ENCODE measurements at places on chromosomes 2 and 18.
A peak's percentile ranks its signal among the peaks of the same experiment; 100 is the strongest.

DNA sequence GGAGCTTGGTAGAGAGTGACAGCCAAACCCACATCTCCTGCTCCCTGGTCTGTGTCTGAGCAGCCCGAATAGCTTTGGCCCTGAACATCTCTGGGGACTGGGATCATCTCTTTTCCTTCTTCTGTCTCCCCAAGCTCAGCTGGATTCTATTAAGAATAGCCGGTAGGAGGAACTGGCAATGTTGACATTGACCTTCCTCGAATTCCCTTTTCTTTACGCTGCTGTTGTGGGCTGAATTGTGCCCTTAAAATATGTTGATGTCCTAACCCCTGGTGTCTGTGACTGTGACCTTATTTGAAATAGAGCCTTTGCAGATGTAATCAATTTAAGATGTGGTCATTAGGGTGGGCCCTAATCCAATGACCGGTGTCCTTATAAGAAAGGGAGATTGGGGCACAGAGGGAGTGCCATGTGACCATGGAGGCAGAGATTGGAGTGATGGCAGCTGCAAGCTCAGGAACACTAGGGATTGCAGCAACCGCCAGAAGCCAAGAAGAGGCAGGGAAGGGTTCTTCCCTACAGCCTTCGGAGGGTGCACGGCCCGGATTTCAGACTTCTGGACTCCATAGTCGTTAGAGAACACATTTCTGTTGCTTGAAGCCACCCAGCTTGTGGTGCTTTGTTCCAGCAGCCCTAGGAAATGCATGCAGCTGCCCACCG, 5.8 kb upstream of the SFTPB start:
- no peak for DNase-seq

DNA sequence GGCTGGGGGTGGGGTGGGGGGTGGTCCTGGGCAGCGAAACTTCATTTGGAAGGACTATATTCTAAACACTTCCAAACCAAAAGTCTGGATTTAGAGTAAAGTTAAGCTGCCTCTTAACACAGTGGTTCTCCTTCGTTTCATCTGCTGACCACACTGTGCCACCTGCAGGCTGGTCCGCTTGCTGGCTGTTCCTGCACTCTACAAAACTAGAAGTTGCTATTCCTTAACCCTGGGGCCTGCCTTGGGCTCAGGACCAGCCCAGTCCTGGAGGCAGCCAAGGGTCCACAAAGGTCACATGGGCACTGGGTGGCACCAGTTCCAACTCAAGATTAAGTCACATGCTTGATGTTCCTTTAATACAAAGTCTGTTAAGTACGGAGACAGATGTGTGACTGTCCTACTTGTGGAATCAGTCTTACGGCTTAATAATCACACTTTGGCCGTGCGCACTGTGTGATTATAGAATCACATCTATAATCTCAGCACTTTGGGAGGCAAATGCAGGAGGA, 195.4 kb downstream of the FAM210A start:
- DNase-seq: peak; percentile 6

DNA sequence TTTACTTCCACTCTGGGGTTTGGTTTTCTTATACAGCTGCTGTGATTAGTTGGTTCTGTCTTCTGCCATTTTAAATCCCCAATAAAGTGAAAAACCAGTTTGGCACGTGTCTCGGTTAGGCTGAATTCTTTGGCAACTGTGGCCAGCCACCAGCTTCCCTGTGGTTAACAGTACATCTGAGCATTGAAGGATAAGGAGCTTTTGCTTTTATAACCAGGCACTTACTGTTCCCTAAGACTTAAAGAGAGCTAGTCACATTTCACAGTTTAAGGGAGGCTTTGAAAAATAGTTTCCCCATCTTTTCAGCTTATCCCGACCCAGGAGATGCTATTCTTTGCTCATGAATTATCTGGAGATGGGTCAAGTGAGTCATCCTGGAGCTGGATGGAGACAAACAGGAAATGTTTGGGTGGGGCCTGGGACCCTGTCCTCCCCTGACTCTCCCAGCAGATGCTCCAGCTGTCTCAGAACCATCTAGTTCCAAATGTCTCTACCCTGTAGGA, 57.3 kb upstream of the EML6 start:
- no peak for DNase-seq

DNA sequence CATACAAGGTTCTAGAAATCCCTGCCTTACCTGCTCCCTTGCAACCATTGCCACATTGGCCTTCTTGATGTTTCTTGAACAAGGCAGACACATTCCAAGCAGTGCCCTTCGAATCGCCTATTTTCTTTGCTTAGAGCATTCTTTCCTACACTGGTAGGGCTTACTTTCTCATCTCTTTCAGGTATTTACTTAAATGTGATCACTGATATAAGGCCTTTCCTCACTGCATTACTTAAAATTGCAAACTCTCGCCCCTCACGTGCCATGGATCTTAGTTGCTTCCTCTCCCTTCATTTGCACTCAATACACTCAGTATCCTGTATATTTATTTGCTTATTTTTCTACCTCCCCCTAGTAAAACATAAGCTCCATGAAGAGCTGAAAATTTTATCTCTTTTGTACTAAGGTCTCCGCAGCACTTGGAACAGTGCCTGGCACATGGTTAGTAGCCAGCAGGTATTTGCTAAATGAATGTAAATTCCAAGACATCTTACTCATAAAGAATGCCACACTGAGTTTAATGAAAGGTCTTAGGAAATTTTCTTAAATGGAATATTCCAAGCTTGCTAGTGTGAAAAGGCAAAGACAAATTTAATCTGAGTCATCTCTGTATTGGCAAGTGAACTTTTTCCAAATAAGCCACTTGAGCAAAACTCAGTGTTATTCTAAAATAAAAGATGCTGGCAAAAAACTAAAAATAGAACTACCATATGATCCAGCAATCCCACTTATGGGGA, 42.4 kb upstream of the FIGN start:
- DNase-seq: no peak

DNA sequence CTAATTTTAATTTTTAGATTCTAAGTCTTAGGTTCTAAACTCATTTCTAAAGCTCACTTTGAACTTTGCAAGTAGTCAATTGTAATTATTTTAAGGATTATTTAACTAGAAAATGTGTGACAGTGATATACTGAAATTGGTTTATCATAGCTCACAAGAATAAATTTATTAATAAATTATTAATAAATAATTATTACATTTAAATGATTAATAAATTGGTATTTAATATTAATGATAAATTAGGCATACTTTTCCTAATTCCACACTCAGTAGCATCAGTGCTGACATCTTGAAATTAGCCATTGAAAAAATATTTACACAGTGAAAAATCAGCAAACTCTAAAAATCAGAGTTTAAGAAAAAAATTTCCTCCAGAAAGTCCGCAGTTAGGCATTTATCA, 433.7 kb downstream of the FIGN start:
- DNase-seq: no peak

GRCh38 chr2:85431570-85432205, 13.2 kb downstream of the SH2D6 start:
- no peak for DNase-seq

- no peak for DNase-seq
Measured at GRCh38 chr18:37160038-37160820, 331.3 kb downstream of the KIAA1328 start.

GRCh38 chr2:67465623-67466022, 68.5 kb downstream of the ETAA1 start:
- DNase-seq: no peak

DNA sequence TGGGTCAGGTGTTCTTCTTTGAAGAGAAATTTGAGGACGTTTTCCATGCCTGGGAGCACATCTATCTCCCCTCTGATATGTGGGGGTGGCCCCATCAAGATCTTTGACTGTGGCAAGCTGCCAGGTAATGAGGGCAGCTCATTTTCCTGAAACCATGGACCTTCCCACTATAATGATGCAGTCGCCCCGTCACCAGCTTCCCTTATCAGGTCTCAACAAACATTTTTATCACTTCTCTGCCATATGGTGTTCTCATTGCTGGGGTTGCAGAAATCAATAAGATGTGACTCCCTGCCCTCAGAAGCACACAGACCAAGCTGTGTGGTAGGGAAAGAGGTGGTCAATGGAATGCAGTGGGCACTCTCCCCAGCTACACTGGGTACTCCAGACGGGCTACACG, 48.4 kb upstream of the B3GNT7 start:
- no peak for DNase-seq

- no peak for DNase-seq
Measured at GRCh38 chr2:157498483-157498882, 54.6 kb upstream of the CYTIP start.

- no peak for DNase-seq
Measured at GRCh38 chr2:18623782-18624181, 34.4 kb upstream of the NT5C1B start.

DNA sequence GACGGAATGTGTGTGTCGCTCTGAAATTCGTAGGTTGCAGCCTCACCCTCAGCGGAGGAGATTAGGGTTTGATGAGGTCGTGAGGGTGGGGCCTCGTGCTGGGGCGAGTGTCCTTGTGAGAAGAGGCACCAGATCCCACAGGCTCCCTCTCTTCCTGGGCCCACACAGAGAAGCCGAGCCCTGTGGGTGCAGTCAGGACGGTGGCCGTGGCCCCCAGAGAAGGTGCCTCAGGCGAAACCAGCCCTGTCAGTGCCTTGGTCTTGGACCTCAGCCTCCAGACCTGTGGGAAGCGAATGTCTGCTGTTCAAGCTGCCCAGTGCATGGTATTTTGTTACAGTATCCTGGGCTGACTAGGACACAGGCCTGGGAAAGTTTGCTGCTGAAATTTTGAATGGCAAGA, 108.0 kb upstream of the ALKAL2 start:
- no peak for DNase-seq

DNA sequence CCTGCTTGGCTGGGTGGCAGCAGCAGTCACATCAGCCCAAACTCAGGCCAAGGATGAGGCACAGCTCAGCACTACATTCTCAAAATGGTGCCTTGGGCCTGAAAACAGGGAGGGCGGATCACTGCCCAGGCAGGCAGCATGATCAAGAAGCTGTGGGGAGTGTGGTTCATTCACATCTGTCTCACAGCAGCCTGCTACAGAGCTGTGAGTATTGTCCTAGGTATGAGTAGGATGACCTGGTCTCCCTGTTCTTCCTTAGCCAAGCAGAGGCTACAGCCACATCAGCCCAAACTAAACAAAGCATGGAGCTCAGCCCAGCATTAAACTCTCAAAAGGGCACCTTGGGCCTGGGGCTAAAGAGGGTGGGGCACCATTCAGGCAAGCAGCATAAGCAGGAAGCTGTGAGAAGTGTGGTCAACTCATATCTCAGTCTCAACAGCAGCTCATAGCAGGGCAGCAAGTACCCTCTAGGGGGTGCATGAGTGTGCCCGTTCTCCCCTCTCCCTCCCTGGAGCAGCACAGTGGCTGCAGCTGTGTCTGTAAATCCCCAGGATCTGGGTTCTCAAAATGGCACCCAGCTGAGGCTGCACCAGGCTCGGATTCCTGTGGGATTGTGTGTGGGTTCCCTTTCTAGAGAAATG, 139.6 kb downstream of the TRABD2A start:
- DNase-seq: no peak

DNA sequence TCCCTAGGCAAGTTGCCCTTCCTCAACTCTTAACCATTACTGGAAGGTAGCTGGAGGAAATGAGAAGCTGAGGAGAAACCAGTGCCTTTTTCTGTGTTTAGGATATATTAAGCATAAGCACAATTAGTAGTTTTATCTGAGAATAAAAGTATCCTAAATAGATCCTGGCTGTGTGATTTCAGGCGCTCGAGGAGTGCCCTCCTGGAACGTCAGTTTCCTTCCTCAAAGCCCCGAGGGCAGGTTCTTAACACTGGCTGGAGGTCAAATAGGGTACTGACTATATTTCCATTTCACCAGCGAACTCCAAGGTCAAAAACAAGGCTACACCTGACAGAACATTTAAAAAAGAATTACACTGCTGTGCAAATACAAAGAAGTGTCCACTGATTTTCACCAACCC, 1.5 kb upstream of the STON1 start:
- DNase-seq: no peak
